Mammary epithelial cell (primary cell): ENCODE measurements at places on chromosomes 5 and 9.
A peak's percentile ranks its signal among the peaks of the same experiment; 100 is the strongest.

- DNase-seq: no peak
These were observed 127.6 kb downstream of the ST8SIA4 start for GRCh38 chr5:100775533-100775855.

GRCh38 chr5:14588145-14588544 is 6.6 kb downstream of the OTULINL start:
- DNase-seq: no peak

DNA sequence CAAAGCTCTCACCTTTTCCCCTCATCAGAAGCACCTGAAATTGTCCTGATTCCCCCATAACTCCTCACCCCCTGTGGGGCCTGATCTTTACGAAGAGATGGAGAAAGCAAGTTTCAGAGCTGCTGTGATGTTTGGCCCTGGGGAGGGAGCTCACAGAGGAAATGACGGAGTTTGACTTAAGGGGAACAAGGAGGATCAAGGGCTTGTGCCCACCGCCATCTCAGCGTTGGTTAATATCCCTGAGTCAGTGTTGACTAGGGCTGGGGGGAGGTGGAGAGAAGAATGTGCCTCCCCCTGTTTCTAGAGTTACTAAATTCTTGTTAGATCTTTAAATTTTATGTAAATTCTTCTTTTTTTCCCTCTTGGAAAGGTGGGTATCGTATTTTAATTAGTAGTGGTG is 27.8 kb downstream of the FGF18 start:
- DNase-seq: no peak

- no peak for DNase-seq
These were observed 148.2 kb upstream of the CHD1 start for GRCh38 chr5:99076723-99077640.

GRCh38 chr5:122170620-122171019 is 41.3 kb downstream of the ZNF474 start:
- peak; percentile 67 for DNase-seq

- DNase-seq: peak; percentile 41
These were observed 188.9 kb upstream of the TNC start for GRCh38 chr9:115306865-115307264.

DNA sequence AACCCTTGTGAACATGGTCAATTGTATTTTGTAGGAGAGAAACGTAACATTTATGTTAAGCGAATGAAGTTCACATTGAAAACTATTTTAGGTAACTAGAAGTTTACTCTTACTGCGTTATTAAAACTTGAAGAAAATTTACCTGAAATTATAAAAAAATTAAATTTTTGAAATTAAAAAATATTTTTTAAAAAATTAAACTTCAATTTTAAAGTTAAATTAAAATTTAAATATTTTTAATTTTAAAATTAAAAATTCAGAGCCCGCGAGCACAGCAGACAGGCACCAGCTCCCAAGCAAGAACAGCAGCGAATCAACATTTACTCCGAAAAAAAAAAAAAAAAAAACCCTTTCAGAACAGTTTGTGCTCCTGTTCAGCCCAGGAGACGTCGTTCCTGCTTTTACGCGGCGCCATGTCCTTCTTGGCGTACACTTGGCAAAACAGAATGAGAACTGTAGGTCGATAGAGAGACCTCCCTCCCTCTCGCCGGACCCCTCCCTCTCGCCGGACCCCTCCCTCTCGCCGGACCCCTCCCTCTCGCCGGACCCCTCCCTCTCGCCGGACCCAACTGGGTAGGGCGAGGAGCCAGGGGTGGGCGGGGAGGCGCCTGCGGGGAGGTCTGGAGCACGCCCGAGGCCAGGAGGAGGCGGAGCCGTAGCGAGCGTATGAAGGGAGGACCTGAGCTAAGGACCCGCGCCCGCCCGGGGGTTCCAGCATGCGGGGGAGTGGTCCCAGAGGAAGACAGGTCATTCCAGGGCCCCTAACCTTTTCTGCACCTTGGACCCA is 235.8 kb downstream of the ROR2 start:
- peak; percentile 21 for DNase-seq

GRCh38 chr5:65927503-65928321 is 1.3 kb downstream of the ERBIN start:
- peak; percentile 59 for DNase-seq

DNA sequence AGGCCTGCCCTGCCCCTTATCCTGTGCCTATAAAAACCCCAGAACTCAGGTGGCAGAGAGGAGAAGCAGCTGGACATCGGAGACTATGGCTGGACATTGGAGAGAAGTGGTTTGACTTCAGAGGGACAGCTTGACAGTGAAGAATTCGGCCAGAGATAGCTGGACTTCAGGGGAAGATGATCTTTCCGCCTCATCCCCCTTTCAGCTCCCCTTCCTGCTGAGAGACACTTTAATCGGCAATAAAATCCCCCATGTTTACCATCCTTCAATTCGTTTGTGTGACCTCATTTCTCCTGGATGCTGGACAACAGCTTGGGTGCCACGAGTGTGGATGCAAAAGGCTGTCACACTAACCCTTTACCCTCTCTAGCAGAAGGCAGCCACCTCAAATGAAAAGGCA is 134.1 kb upstream of the TUT7 start:
- no peak for DNase-seq
